ENCODE measurements at places on chromosomes 2 and 18. TPM values are rescaled to one million over a fixed set of nuclear protein-coding genes. Genes with fewer than 3 reads are reported as not detected.

The SP140 gene
- polyA plus RNA-seq: 6.5 TPM

The GKN1 gene
- 0.15 TPM for polyA plus RNA-seq

The LYG1 gene
- polyA plus RNA-seq: 2.7 TPM

The GCG gene
- polyA plus RNA-seq: not detected

The SERPINB10 gene
- not detected for polyA plus RNA-seq

The CFAP65 gene
- polyA plus RNA-seq: 5.8 TPM

The FAM228B gene
- 5.0 TPM for polyA plus RNA-seq

The CD226 gene
- polyA plus RNA-seq: 3.0 TPM

The ZNF892 gene
- polyA plus RNA-seq: 0.24 TPM

The D2HGDH gene
- 32.2 TPM for polyA plus RNA-seq
